ENCODE measurements at places on chromosomes 4 and X.

GRCh38 chr4:74109116-74109869 lies 10.3 kb upstream of the CXCL2 start:
- no peak for DNase-seq

DNA sequence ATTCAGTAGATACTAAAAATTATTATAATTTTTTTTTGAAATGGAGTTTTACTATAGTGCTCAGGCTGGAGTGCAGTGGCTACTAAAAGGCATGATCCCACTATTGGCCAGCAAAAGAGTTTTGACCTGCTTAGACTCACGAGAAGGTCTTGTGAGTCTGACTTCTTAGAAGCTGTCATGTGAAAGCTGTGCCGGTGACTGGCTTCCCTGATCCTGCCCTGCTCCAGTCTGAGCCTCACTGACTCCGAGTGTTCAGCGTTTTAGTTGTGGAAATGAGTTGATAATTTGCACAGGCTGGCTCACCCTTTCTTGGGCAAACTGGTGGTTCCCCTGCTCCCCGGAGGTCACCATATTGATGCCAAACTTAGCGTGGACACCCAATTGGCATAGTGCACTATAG lies 16.4 kb upstream of the CXCL8 start:
- DNase-seq: no peak

DNA sequence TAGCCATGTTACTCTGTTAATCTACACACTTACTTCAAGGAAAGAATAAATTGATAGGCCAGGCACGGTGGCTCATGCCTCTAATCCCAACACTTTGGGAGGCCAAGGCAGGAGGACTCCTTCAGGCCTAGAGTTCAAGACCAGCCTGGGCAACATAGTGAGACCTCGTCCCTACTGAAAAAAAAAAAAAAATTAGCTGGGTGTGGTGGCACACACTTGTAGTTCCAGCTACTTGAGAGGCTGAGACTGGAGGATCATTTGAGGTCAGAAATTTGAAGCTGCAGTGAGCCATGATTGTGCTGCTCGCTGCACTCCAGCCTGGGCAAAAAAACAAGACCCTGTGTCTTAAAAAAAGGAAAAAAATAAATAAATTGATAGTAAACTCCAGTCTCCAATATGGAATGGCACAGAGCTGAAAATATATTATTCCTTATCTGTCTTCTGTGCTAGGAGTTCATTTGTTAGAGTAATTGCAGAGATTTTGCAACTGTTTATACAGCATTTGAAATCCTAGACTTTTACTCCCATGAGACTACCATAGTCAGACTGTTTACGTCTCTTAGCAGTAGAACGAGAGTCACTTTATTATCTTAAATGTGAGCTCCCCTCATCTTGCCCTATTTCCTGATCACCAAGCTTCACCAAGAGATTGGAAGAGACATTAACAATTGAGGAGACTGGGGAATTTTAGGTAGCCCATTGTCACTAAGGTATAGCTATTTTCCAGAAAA lies 18.8 kb upstream of the TMEM131L start:
- no peak for DNase-seq

- DNase-seq: no peak
Measured at GRCh38 chrX:87409113-87409841, 108.3 kb upstream of the KLHL4 start.

- DNase-seq: no peak
Measured at GRCh38 chr4:159010100-159010499, 92.8 kb upstream of the RAPGEF2 start.

DNA sequence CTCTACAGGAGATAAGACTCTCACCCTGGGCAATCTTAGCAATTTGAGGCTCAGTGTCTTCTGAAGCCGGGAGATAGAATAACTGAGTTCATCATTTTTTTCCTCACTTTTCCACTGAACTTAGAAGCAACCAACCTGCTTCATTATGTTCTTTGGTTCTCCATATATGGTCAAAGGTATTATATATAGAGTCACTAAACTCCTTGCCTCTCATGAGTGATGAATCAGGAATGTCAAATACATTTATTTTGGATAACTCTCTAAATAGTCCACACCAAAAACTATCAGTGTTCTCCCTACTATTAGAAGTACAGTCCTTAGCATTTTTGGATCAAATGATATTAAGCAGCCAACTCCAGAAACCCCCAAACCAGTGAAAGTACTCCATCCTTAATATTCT lies 421.5 kb upstream of the EPHA5 start:
- no peak for DNase-seq

DNA sequence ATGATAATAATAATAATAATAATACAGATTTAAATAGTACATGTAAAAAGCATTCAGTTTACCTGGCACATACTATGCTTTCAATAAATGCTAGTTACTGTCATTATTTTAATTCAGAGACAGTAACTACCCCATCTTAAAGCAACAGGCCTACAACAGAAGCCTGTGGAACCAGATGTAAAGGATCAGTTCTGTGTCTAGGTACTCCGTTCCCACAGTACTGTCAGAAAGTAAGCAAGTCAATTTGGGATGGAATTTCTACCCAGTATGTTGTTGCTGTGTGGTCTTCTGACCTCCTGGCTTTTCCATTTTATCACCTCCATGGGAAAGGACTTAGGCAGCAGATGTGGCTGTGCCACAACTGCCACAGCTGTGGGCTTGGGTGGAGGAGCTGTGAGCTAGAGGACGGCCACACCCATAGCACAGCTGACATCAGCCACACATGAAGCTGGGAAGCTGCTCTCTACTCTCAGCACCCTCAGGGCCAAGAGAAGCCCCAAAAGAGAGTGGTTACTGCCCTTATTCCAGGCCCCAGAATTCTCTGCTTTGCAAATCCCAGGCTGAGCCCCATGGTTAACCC lies 102.8 kb downstream of the CBR4 start:
- DNase-seq: no peak

GRCh38 chrX:63679432-63679831 lies 105.6 kb downstream of the ARHGEF9 start:
- no peak for DNase-seq

DNA sequence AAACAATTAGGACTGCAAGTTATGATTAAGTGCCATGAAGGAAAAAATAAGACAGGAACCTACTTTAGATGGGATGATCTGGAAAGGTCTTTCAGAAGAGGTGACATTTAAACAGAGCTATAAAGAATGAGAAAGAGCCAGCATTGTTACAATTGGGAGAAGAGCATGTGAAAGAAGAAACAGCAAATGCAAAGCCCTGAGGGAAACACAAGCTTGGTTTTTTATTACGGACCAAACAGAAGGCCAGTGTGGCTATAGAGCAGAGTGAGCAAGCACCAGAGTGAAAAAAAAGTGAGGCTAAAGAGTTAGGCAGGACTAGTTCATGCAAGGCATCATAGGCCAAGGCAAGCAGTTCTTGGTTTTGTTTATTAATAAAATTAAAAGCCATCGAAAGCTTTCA lies 175.6 kb downstream of the RBMX2 start:
- no peak for DNase-seq

DNA sequence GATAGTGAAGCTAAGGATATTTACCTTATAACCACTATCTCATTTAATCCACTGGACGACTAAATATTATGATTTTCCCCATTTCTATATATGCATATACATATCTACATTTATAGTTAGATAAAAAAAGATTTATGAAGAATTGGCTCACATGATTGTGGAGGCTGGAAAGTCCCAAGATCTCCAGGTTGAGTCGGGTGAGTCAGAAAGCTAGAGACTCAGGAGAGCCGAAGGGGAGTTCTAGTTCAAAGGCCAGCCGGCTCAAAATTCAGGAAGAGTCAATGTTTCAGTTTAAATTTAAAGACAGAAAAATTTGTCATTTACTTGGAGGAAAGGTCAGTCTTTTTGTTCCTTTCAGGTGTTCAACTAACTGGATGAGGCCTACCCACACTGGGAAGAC lies 158.2 kb upstream of the CPEB2 start:
- no peak for DNase-seq

GRCh38 chr4:142091085-142091513 lies 454.7 kb downstream of the IL15 start:
- no peak for DNase-seq

- no peak for DNase-seq
Measured at GRCh38 chr4:84924434-84924833, 42.1 kb downstream of the WDFY3 start.

GRCh38 chrX:103626855-103627254 lies 1.9 kb upstream of the TCEAL1 start:
- DNase-seq: no peak

DNA sequence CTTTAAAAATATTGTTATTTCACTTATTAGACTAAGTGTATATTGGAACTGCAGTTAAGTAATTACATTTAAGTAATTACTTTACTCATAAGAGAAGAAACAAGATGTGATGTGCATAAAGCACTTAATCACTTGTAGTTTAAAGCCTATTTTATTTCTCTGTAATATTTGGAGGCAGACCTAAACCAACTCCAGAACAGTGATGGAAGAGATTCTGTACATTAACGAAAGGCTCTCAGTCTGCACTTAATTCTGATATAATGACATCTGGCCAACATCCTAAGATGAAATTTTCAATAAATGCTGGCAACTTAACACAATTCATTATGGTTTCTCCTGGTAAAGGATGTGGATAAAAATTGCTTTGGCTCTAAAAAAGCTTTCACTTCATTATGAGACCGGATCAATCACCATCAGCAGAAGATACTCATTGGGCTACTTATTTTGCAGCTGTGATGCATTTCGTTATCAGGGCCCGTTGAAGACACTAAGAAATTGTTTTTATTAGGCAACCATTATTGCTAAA lies 342.6 kb downstream of the C4orf33 start:
- no peak for DNase-seq
